ENCODE measurements at places on chromosomes 7 and 10.

- no peak for DNase-seq
These were observed 85.0 kb downstream of the TMEM106B start for GRCh38 chr7:12296051-12296570.

DNA sequence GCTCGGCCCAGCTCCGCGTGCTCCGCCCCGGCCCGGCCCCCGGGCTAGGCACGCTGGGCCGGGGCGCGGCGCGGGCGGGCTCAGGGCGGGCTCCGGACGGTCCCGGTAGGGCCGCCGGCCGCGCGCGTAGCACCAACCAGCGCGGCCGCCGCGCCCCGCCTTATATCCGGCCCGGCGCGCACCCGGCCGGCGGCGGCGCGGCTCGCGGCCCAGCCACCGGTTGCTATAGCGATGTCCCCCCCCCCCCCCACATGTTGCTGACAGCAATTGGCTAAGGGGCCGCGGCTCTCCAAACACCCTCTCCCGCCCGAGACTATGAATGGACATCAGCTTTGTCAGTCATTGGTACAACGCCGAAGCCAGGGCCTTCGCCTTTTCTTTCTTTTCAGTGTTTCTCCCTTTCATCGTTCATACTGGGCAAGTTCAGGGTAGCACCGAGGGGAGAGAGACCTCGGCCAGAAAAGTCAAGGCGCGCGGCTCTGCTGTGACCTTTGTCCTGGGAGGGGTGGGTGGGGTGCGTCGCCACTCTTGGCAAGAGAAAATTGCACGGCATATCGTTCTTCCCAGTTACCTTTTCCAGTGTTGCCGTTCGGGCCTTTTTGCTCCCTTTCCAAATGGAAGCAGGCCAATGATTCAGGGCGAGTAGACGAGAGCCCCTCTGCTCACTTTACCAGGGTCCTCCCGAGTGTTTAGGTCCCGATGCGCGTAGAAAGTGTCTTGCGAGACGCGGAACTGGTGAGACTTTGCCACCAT is 354.2 kb downstream of the DNAJB6 start:
- DNase-seq: no peak

- DNase-seq: no peak
These were observed 124.8 kb downstream of the TSPAN12 start for GRCh38 chr7:120733143-120733542.

DNA sequence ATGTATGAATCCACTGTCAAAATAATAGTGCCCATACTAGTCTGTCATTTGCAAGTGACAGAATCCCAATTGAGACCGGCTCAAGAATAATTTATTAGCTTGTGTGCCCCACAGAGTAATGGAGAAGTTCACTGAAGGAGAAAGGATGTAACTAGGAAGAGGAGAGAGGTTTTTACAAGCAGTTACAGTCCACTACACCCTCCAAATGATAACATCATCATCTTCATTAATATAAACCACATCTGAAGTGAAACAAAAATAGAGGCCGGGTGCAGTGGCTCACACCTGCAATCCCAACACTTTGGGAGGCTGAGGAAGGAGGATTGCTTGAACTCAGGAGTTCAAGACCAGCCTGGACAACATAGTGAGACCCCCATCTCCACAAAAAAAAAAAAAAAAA is 226.8 kb downstream of the SKIDA1 start:
- no peak for DNase-seq

GRCh38 chr7:107596881-107597581 is 17.0 kb downstream of the BCAP29 start:
- no peak for DNase-seq
